ENCODE measurements at places on chromosomes 7 and 10.

GRCh38 chr7:113161050-113161449, 42.7 kb upstream of the SMIM30 start:
- ATAC-seq, result no peak

DNA sequence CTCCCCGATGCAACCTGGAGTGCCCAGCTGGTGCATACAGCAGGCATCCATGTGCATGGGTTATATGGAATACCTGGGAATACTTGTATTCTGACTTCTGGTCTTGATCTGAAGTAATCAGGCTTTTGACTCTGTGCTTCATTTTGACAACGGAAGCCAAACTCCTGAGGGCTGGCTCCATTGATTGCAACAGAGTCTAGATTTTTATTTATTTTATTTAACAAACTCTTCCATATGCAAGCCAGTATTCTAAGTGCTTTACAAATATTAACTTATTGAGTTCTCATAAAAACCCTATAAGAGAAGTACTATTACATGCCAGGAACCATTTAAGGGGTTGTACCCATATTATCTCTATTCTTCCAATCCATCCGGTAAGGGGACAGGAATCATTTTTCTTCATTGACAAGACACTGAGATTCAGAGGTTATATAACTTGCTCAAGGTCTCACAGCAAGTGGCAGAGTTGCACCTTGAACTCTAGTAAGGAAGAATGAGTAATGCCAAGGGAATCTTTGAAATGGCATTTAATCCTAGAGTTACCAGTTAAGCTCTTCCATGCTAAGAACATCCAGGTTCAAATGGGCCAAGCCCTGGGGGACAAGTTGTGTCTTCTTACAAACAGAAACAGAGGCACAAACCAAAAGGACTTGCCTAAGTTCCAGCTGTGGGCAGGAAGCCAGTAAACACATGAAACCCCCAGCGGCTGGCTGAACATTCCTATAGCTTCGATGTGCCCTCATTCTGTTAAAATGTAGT, 241.0 kb downstream of the WDR11 start:
- no peak for ATAC-seq

- ATAC-seq, result no peak
Measured at GRCh38 chr7:148747274-148747673, 48.6 kb downstream of the CUL1 start.

DNA sequence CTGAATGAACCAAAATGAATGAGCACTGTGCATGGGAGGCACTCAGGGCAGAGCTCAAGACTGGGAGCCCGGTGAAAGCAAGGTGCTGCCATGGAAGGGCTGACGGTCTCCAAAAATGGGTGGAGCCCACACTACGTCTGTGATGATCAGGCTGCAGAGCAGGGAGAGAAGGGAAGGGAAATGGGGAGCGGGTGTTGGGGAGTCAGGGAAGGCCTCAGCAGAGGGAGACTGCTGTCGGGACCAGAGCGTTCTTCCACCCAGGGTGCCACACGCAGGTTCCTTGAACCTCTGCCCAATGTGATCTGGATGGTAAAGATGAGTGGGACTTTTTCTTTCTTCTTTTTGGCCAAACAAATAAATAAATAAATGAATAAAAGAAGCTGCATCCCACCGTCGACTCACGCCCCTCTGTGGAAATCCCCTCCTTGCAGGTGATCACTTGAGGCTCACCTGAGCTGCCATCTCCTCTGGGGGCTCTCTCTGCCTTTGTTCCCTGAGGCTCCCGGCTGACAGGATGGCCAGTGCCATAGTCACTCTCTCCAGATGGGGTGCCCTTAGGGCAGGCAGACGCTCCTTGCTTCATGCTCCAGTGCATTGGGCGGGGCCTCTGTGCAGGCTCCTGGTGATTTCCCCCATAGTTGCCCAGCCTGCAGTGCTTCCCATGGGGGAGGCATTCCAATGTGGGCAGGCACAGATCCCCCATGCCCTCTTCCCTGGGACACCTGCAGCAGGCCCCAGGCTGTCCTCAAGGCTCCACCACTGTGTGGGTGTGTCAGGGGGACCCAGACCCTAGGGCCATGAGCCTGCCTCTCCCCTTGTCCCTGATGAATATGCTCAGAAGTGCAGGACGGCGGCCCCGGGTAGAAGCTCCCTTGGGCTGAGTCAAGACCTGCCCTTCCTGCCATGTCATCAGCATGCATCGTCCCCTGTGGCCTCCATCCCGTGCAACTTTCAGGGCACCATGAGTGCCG, 131.8 kb downstream of the PTPN20 start:
- no peak for ATAC-seq

- no peak for ATAC-seq
Measured at GRCh38 chr7:18824157-18824556, 293.3 kb downstream of the TWIST1 start.

DNA sequence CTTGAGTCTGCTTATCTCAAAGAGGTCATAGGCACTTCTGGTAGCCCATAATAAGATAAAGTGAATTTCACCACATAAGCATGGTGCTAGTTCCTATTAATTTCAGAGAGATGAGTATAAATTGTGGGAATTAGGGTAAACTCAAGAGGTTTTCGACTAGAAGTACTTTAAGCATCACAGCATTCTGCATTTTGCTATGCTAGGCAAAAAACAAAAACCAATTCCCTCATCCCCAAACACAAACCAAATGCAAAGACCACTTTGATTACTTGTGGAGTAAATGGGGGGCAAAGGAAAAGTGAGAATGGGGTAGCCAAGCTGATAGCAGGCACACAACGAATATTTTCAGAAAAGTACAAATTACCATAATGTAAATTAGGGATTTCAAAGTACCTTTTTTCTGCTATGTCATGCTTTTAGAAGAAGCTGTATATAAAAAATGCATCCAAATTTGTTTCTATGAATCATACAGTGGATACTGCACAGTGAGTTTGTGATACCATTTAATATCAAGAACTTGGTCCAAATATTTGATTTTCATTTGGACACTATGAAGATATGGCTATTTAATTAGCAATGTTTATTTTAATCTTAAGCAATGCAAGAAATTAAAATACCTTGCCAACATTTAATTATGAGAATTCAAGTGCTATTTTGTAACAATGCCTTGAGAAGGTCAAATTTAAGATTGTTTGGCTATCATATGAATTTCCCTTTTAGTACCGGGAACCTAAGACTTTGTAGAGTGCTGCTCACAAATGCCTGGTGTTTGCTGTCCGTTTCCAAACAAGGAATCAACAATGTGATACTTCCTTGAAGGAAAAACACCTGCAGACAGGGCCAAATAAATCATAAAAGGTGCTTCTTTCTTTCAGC, 455.5 kb downstream of the PHTF2 start:
- ATAC-seq, result no peak

DNA sequence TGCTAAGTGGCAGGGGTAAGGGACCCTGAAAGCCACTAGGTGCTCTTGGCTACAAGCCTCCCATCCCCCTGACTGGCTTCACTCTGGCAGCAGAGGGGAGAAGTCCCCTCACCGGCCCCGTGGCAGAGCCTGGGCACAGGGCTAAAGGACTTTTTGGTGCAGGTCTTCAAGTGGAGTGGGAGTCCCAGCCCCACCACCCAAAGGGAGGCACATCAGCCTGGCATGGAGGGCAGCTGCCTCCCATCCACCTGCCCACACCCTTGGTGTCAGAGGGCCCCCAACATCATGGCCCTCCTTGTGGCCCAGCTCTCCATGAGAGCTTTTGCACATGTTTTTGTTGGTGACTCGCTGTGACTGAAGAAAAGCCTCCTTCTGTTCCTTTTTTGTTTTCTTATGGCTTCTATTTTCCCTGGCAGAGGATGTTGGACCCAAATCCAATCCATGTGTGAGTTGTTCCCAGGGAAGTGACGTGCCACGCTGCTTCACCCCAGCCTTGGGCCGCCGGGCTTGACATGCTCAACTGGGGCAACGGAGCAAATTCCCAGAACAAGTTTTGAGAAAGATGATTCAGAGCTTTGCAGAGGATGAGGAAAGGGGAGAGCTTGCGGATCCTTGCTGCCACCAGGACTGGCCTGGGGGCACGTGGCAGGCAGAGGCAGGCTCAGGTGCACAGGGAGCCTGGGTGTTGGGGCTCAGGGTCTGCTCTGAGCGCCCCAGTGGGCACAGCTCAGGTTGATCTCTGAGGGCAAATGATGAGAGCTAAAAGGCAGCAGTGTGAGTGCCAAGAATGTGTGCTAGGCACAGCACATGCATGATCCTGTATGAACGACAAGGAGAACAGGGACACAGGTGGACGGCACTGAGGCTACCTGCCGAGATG, 1.9 kb upstream of the AEBP1 start:
- ATAC-seq, result no peak

GRCh38 chr10:110324805-110325280, 20.1 kb upstream of the SMNDC1 start:
- ATAC-seq, result no peak

DNA sequence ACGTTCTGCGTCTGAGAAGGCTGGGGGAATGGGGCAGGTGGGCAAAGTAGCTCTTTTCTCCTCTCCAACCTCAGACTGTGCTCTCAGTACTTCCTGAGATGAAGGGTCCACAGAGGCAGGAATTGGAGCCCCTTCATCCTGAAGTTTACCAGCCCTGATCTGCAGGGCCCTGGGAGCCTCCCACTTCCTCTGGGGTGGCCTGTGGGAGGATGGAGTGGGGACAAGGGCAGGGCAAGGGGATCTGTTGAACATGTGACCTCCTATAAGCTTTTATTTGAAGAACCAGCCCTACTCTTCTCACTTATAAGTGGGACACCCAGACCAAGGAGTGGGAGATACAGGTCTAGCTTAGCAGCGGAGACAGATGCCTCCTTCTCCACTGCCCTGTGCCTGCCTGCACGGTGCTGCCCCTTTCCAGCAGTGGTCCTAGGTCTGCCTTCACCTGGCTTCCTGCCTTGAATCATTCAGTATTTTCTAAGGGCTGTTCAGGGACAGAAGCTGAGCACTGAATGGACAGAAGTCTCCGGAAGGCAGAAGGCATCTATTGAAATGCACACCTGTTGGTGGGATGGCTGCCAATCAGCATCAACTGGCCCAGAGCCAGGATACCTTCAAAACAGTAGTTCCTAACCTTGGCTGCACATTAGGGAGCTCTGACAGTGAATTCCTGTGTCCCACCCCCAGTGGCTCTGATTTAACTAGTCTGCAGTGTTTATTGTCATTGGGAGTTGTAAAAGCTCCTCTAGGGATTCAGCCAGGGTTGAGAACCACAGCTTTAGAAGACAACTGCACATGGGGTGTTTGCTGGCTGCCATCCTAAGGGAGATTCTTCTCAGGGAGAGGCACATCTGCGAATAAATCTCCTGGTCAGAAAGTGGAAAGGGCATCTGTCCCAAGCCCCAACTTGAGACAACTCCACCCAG, 2.7 kb upstream of the ARHGAP22 start:
- no peak for ATAC-seq

DNA sequence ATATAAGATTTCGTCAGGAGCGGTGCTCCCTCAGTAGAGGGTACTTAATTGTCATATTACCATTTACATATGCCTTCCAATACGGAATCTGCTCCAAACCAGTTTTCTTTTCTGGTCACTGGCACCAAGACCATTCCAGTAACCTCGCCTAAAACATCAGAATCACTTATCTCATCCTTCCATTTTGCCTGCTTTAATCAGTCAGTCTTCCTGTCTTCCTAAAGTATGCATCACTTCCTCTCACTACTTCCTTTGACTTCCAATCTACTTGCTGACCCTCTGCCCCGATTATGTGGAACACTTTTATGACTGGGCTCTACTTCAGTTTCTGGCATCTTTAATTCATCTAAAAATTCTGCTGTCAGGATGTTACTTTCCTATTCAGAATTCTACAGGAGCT, 33.5 kb downstream of the CUL2 start:
- ATAC-seq, result no peak

GRCh38 chr7:134016223-134016941, 110.8 kb upstream of the LRGUK start:
- no peak for ATAC-seq

GRCh38 chr10:91602868-91603568, 29.9 kb downstream of the PPP1R3C start:
- ATAC-seq, result no peak

- ATAC-seq, result no peak
Measured at GRCh38 chr7:108226816-108227299, 96.7 kb upstream of the LAMB4 start.

- ATAC-seq, result no peak
Measured at GRCh38 chr10:95788830-95789229, 32.9 kb downstream of the ENTPD1 start.

- ATAC-seq, result no peak
Measured at GRCh38 chr10:127904311-127905000, 2.4 kb upstream of the PTPRE start.

DNA sequence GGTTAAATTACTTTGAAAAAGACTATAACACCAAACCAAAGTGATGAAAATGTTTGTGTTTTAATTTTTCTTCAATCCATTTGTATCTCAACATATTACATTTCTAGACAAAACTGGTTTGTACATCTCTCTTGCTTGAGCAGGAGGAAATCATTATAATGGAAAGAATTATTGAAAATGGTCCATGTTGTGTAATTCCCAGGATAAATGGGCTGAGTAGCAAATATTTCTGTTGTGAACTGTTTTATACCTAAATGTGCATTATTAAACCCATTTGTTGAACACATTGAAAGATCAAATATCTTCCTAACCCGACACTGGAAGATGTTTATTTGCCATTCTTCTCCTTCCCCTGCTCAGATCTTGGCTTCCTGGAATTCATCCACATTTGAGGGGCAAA, 14.1 kb upstream of the CDK6 start:
- ATAC-seq, result no peak

DNA sequence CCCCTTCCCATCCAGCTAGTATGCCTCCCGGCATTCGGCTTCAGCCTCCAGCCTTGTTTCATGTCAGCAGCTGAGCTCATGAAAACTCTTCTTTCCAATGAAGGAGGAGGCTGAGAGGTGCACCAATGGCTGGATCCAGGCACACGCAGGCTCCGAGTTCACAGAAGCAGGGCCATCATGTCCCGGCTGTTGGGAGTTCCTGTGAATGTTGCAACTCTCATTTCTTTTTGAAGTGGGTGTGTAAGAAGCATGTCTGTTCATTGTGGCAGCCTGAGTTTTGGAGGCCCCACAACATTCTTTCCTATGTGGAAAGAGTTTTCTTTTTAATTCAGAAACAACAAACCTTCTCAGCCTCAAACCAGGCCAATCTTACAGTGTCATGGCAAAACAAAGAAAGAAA, 89.7 kb downstream of the PTPRE start:
- ATAC-seq, result peak; percentile 85

- no peak for ATAC-seq
Measured at GRCh38 chr10:88830643-88831268, 20.9 kb downstream of the ANKRD22 start.

- peak; percentile 56 for ATAC-seq
Measured at GRCh38 chr7:47371733-47372368, 210.1 kb downstream of the TNS3 start.

- ATAC-seq, result peak; percentile 63
Measured at GRCh38 chr7:135672560-135673359, 10.4 kb downstream of the STMP1 start.

- no peak for ATAC-seq
Measured at GRCh38 chr10:66924674-66925345, 1.0 kb upstream of the LRRTM3 start.
